ENCODE measurements at places on chromosomes 12 and 14.

- DNase-seq, result peak; percentile 91
Observed at GRCh38 chr12:124786061-124786964, 77.4 kb downstream of the SCARB1 start.

GRCh38 chr12:25788707-25789442 lies 169.6 kb upstream of the RASSF8 start:
- DNase-seq, result no peak

DNA sequence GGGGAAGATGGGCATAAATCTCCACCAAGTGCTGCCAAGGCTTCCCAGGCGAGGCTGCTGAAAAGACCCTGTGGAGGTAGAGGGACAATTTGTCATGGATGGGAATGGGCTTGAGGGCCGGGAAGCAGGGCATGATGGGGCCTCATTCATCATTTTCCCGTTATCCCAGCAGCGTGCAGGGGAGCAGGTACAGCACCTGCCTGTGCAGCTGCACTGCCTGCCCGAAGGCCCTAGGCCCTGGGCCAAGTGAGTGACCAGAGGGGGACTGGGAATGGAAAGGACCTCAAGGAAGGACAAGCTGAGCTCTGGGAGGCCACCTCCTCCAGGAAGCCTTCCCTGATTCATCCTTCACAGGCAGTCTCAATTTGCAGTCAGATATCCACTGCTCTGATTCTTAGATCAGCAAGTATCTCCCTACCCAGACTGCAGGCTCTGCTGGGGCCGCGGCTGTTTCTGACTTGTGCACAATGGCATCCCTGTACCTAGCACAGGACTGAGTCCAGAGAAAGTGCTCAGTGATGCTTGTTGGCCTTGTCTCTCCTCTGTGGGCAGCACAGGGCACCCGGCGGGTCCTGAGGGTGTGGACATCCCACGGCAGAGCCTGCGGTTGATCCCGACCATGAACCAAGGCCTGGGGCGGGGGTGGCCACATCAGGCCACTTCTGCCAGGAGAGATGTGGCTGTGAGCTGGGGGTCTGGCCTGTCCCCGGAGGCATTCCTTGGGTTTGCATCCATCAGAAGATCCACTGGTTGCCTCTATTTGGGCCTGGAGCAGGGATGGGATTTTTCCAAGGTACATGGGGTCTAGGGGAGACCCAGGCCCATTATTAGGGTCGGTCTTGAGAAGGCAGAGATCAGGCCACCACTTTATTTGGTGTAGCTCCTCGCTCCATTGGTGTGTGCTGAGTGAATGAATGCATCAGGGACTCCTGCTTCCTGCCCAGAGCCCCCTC lies 167.3 kb upstream of the RTL1 start:
- DNase-seq, result no peak

DNA sequence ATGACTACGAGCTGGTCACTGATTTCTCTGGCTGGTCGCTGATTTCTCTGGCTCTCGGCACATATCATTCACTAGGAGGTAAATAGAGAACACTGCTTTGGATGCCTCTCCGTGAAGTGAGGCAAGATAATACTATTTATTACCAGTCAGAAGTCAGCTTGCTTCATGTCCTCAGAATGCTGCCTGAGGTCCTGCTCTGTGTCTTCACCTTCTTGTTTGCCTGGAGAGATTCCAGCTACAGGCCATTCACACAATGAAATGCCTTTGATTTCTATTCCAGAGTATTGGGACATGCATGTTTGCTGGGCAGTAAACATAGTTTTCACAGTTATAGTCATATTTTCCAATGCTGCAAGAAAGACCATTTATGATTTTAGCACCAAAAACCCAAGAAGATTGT lies 106.7 kb downstream of the AEBP2 start:
- DNase-seq, result no peak

DNA sequence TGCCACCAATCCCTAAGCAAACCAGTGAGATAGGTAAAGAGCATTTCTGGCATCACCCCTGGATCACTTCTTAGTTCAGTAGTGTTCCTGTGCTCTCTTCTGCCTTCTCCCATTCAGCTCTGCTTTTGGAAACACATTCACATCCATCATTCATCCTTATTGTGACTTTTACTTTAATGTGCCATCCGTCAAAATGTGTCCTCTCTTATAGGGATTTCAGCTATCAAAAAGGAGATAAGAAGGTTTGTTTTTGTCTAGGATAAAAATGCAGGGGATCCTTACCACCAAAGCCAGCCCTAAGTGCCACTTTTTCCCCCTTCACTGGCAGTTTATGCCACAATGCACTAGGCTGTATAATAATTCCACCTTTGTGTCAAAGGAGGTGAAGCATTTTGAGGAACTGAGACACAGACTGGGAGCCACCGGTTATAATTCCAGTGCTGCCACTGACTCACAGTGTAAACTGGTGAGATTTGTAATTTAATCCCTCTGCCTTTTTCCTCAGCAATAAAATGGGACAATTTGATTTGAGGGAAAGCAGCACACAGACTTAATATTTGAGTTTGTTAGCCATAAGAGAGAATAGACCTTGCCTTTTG lies 158.6 kb downstream of the PAX9 start:
- DNase-seq, result no peak

DNA sequence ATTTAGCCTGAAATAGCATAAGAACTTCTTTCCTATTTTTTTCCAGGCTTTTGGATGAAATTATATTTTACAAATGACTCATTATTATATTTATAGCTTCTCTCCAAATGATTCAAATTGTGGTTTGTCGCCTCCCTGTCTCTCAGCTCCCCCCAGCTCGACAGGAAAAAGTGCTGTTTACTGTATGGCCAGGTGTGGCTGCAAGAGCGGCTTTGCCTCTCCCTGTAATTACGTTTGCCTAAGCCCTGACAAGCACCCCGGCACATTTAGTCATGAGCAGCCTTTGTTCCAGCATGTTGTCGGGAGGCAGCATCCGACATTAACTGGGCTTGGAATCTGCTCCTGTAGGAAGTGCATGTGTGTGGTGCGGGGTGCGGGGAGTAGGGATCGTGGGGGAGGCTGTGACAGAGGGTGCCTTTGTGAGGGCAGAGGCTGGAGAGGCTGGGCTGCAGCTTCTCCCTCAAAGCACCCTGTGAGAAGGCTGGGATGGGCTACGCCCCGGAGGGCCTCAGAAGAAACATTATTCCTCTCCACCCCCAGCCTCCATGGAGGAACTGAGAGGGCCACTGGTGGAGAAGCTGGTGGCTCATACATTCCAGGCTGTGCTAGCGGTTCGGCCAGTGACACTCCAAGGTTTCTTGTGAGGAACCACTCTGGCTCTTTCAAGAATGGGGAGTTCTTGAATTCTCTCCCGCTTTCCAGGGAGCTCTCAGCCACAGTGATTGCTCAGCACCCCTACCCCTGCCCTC lies 42.1 kb upstream of the CTDSP2 start:
- DNase-seq, result peak; percentile 76

DNA sequence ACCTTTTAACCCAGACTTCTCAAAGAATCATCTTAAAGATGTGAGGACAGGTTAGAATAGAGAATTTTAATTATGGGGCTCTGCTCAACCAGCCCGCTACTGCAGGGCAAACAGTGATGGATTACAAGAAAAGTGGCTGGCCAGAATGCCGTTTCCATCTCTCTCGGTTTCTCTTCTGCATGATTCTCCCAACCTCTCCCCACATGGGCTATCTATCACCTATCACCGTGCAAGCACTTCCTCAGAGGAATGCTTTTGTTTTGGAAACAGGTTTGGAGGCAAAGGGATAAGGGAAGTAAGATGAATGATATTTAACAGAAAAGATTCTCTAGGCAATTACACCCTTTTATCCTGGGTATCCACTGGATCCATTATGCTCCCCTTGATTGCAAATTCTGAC lies 37.4 kb upstream of the PHC1 start:
- DNase-seq, result no peak

GRCh38 chr14:104201496-104201895 lies 63.1 kb downstream of the KIF26A start:
- DNase-seq, result no peak

GRCh38 chr12:130444061-130444460 lies 106.4 kb downstream of the PIWIL1 start:
- DNase-seq, result no peak

DNA sequence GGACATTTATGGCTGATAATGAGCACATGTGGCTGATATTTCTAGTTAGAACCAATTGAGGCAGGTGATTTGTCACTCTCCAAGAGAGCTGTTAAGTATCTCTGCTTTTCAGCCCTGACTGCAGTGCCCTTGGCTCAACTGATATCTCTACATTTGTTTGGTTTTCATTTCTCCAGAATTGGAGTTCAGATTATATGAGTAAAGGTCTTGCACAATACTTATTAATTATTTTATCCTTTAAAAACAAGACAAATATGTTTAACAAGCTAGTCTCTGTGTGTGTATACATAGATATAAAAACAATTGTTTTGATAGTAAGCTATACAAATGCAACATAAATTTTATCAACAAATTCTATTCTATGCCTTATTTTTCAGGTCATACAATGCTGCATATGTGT lies 105.2 kb downstream of the BRMS1L start:
- DNase-seq, result no peak
